ENCODE measurements at places on chromosomes 6 and 20. TPM values are rescaled to one million over a fixed set of nuclear protein-coding genes. Genes with fewer than 3 reads are reported as not detected.

Gene FANCE
- total RNA-seq = 3.7 TPM

Gene PTCRA
- not detected for total RNA-seq

DNA sequence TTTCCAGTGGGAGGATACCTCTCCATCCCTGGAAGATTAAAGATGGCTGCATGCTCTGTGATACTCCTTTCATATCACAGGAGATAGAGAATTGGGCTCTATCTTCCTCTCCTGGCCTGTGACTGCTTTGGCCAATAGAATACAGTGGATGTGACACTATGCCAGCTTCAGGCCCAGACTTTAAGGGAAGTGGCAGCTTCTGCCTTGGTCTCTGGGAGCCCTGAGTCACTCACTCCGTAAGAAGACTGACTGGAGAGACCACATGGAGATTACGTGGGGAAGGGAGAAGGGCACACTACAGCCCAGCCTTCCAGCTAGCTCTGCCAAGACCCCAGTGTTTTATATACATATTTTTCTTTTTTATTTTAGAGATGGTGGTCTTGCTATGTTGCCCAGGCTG lies 10.4 kb upstream of the MMP9 start:
- no peak overlapping the region for H3K4me3 ChIP-seq
- no peak for DNase-seq
- no peaks in the 10 kb centered on the region for H3K27me3 ChIP-seq
- H3K4me1 ChIP-seq = no peaks in the 10 kb centered on the region

GRCh38 chr6:144816936-144817335 lies 531.8 kb downstream of the UTRN start:
- no peaks in the 10 kb centered on the region for H3K27me3 ChIP-seq
- DNase-seq = no peak
- H3K4me1 ChIP-seq = no peaks in the 10 kb centered on the region
- H3K27ac ChIP-seq = no peak overlapping the region
- no peak overlapping the region for H3K4me3 ChIP-seq
- no peaks in the 10 kb centered on the region for H3K36me3 ChIP-seq

DNA sequence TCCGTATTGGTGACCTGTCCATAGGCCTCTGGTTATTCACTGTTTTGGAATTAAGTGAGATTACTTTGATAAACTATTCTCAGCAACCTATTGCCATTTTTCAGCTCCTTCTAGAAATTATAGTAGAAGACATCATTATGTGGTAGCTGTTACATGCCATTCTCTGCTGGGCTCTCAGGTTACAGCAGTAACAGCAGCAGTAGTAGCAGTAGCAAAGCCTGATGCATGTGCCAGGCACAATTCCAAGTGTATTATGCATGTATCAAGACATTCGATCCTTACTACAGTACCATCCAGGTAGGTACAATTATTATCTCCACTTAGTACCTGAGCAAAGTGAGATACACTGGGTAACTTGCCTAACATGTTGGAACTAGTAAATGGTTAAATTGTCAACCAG lies 74.3 kb downstream of the RPS12 start:
- H3K36me3 ChIP-seq = no peaks in the 10 kb centered on the region
- DNase-seq = no peak
- no peak overlapping the region for H3K27ac ChIP-seq
- no peaks in the 10 kb centered on the region for H3K27me3 ChIP-seq

GRCh38 chr6:46079061-46079460 lies 50.7 kb upstream of the ENPP4 start:
- no peak overlapping the region for H3K27ac ChIP-seq
- no peak for DNase-seq
- no peak overlapping the region for H3K4me3 ChIP-seq
- no peaks in the 10 kb centered on the region for H3K4me1 ChIP-seq

All from colonic mucosa (tissue), 4 donors.